Putamen (tissue), 1 donor: ENCODE measurements at places on chromosomes 5 and 9.

- DNase-seq: no peak
Measured at GRCh38 chr9:137188086-137188489, 272 bp downstream of the ANAPC2 start.

DNA sequence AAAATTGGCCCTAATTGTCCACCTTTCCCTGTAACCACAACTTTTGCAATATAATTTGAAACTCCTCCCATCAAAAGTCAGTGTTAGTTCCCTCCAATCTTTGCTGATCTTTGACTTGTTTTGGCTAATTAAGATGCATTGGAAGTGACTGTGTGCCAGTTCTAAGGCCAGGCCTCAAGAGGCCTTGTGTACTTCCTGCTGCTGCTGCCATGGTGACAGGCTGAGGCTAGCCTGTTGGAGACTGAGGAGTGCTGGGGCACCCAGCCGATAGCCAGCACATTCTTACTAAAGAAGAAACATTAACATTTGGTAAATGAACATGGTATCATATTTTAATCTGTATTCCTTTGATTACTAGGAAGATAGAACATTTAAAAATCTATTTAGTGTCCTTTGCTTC, 86.5 kb downstream of the SREK1 start:
- DNase-seq: no peak

- DNase-seq: no peak
Measured at GRCh38 chr5:75089137-75089536, 36.8 kb upstream of the GCNT4 start.

DNA sequence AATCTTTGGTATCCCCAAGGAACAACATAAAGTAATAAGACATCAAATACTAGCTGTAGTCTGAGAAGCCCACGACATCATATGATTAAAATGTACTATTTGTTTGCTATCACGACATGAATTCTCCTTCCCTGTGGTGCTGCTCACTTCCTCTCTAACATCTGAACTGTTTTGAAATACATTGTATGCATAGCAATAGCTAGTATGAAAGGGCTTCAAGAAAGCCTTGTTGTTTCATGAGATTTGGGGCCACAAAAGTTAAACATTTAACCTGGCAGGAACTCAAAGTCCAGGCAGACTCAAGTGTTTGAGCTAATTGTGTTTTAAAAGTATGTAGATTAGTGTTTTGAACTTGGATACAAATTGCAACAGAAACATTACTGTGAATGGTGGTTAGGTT, 237.4 kb upstream of the PTGER4 start:
- DNase-seq: no peak

DNA sequence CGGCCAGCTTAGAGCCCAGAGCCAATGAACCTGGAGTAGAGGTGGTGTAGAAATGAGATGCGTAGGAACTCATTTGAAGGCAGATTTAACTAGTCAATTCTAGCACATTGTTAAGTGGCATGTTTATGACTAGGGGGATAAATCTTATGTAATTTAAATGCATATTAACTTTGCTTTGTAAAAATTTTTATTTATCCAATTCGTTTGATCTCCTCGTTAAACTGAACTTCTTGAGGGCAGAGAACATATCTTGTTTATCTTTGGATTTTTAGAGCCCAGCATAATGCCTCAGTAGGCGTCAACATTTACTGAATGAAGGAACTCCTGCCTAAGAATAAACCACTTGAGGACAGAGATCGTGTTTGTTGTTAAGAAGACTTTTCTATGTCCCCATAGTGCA, 41.1 kb upstream of the ACOT12 start:
- DNase-seq: no peak

- no peak for DNase-seq
Measured at GRCh38 chr5:150113047-150113744, 26.8 kb upstream of the CSF1R start.

- DNase-seq: no peak
Measured at GRCh38 chr5:171541341-171541776, 121.9 kb downstream of the FGF18 start.

GRCh38 chr5:54672871-54673270, 155.3 kb downstream of the SNX18 start:
- DNase-seq: no peak

- no peak for DNase-seq
Measured at GRCh38 chr9:136010615-136011361, 49.6 kb upstream of the UBAC1 start.

DNA sequence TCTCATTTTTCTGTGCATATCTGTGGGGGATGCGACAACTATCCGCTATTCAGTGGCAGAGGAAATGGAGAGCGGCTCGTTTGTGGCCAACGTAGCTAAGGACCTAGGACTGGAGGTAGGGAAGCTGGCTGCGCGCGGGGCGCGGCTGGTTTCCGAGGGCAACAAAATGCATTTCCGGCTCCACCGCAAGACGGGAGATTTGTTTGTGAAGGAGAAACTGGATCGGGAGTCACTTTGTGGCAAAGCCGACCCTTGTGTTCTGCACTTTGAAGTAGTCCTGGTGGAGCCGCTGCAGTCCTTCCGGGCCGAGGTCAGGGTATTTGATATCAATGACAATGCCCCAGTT, 320 bp downstream of the PCDHB1 start:
- DNase-seq: no peak

DNA sequence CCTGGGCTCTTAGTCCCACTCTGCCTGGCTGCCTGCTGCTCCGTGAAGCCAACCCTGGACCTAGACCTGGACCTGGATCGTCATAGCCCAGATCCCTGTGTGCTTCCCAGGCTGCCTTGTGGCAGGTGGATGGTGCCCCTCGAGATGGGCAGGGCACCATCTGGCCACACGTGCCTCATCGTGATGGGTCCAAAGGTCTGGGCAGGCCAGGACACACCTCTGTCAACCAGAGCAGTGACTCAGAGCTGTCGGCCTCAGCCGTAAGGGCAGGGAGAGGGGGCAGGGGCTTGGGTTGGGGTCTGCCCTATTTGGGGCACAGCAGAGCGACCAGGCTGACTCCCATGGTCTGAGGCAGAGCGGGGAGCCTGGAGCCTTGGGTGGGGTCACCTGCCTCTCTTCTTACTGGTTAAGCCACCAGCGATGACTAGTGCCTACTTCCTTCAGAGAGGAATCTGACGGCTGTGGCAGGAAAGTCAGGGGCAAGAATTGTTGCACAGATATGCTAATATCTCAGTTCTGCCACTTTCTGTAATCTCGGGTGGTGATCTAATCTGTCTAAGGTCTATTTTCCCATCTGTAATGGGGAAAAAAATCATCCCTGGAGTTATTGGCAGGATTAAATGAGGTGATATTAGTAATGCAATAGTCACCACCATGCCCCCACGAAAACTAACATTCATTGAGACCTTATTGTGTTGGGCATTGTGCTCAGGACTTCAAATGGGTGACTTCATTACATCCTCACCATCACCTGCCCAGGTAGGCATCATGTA, 3.2 kb upstream of the CDHR2 start:
- DNase-seq: no peak

DNA sequence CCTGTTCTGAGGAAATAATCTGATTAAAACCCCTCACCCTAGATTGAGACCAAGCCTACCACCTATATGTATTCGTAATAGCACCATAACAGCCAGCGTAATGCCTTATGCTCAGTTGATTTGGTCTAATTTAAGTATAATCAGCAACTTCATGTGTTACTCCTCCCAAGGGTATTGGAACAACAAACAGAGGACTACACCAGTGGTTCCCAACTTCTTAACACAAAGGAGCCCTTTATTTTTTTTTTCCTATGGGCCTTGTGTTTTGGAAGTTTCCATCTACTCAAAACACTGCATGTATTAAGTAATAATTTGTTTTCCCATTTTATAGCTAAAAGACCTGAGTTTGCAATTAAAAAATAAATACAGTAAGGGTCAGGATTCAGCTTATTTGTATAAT, 140.7 kb downstream of the ADAMTSL1 start:
- DNase-seq: no peak

GRCh38 chr9:134475011-134475790, 148.9 kb downstream of the RXRA start:
- no peak for DNase-seq

DNA sequence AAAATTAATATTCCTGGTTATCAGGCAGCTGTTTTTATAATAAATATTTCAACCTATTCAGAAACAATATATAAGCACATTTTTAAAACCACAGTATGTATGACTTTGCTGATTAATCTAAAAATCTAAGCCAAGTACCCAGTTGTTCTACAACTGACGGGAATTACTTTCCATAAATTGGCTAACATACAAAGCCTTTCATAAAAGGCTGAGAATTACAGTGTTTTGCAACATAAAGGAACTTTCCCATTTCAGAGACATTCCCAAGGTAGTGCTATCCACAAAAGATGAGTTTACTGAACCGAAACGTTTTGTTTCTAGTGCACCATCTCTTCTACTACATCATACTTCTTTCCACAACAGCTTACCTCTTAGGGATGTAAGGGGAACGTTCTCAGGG, 7.2 kb downstream of the RNF145 start:
- DNase-seq: no peak

GRCh38 chr5:155258161-155258560, 244.6 kb downstream of the KIF4B start:
- DNase-seq: no peak

GRCh38 chr9:133029994-133030316, 842 bp upstream of the GTF3C5 start:
- no peak for DNase-seq

- no peak for DNase-seq
Measured at GRCh38 chr5:17995997-17996396, 361.7 kb downstream of the TAF11L14 start.

- DNase-seq: no peak
Measured at GRCh38 chr9:93861736-93862358, 93.3 kb downstream of the BARX1 start.
